ENCODE measurements at places on chromosomes 16 and 17.

GRCh38 chr16:51071326-51071725 is 79.7 kb downstream of the SALL1 start:
- no peak for DNase-seq

DNA sequence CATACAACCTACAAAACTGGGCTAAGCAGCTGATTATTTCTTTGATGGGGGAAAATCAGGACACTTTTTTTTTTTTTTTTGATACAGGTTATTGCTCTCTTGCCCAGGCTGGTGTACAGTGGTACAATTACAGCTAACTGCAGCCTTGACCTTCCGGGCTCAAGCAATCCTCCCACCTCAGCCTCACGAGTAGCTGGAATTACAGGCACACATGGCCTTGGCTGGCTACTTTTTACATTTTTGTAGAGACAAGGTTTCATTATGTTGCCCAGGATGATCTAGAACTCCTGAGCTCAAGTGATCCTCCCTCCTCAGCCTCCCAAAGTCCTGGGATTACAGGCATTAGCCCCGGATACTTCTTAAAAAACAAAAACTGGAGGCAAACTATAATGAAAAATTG is 20.6 kb upstream of the TMEM97 start:
- no peak for DNase-seq

- no peak for DNase-seq
Measured at GRCh38 chr17:18002171-18002570, 29.5 kb downstream of the DRC3 start.

DNA sequence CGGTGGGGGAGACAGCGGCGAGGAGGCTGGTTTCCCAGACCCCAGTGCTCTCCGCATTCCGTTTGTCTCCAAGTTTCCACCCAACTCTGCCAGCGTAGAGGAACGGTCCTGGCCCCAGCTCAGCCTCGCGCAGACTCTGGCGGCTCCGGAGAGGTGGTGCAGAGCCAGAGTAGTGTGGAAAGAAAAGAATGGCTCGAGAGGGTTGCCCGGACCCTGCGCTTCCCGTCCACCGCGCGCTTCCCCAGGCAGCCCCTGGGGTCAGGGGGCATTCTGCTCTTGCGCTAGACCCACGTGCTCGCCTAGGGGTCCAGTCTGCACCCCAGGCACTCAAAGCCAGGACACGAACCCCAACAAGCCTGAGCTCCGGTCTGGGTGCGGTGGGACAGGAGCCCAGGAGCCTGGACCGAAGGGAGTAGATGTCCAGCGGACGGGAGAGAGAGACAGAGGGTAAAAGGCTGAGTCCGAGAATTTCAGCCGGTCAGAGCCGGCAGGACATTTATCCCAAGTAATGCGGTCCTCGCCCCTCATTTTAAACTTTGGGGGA is 3.8 kb downstream of the PMP22 start:
- DNase-seq = no peak

GRCh38 chr17:980406-981291 is 1.1 kb upstream of the NXN start:
- peak; percentile 25 for DNase-seq

DNA sequence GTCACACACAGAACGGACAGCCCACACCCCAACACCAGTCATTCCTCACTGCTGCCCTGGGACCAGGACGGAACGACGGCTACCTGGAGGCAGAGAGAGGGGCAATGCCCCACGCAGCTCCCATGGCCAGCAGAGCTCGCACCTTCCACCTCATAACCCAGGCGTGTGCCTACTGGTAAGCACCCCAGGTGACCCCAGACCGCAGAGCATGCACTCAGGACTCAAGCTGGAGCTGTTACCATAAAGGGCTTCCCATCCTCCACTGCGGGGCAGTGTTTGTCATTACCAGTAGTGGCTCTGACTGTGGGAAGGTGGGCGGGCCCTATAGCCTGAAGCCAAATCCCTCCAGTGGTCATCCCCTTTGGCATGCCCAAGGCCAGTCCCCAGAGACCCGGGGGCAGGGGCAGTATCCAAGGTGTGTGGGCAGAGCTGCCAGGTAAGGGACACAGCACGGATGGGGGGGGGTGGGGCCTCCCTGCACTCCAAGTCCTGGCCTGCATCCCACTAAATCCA is 4.7 kb upstream of the BCAR1 start:
- no peak for DNase-seq

- no peak for DNase-seq
Measured at GRCh38 chr17:57589151-57590034, 155.7 kb downstream of the CCDC182 start.

DNA sequence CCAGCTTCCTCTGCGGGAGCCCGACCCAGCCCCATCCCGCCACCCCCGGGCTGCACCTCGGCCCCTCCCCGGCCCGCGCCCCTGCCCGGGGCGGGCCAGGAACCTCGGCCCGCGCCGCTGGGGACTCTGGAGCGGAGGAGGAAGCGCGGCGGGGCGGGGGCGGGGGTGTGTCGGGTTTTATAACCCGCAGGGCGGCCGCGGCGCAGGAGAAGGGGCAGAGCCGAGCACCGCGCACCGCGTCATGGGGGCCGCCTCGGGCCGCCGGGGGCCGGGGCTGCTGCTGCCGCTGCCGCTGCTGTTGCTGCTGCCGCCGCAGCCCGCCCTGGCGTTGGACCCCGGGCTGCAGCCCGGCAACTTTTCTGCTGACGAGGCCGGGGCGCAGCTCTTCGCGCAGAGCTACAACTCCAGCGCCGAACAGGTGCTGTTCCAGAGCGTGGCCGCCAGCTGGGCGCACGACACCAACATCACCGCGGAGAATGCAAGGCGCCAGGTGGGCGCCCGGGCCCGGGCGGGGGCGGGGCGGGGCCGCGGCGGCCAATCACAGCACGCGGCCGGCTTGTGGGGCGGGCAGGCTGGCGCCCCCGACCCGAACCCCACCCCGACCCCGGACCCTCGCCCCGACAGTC is at the start of gene ACE:
Gene ACE, plus strand, starts transcription at position 208 of the 626 bp plus-strand sequence. Its CDS starts 34 bp downstream, at position 242.
- DNase-seq = no peak

DNA sequence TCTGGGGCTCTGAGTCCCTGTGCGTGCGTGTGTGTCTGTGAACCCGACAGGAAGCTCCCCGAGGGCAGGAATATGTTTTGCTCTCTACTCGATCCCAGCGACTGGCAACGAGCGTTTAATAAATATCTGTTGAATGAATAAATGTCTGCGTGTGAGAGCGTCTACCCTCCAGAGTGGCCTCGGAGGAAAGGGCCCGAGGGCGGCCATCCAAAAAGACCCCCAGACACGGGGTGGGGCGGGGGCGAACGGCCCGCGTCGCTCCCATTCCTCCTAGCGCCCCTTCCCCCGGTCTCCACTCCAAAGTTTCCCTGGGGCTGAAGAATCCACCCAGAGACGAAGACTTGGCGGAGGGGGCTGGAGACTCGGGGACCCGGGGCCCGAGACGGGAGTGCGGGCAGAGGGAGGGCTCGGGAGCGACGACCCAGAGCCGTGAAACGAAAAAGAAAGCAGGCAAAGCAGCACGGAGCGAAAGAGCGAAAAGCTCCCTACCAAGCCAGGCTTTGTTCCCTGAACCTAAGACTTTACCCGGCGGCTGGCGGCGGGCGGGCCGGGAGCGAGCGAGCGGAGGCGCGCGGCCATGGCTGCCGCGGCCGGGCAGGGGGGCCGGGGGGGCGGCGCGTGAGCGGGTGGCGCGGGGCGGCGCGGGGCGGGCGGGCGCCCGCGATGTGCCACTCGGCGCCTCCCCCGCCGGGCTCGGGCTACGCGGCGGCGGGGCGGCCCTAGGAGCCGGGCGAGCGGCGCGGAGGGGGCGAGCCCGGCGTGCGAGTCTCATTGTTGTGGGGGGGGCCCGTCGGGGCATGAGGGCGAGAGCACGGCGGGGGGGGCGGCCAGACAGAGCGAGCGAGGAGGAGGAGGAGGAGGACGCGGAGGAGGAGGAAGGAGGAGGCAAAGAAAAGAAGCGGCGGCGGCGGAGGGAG is at the start of gene MLLT6:
Gene MLLT6, plus strand, starts transcription at position 668 of the 917 bp plus-strand sequence. CDS start 360 bp downstream, outside the sequence.
- DNase-seq = peak; percentile 45

DNA sequence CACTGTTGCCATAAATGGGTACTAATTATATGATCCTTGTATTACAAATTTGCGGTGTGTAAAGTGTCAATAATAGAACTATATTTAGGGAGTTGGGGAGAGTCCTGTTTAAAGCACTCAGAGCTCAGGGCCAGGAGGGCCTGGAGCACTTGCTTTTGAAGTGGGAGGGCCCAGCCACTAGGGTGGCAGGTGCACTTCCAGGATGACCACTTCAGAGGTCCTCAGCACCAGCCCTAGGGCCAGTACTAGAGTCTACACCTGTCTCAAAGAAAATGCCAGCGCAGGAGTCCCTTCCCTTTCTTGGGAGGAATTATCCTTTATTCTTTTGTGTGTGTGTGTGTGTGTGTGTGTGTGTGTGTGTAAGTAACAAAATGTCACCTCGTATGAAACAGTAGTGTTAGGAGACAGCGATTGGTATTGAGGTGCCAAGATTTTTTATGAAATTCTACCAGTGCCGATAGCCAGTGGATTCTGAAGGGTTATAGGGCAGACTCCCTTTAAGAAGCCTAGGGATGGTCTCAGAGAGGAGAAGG is 31.9 kb downstream of the MYO18A start:
- DNase-seq = no peak

DNA sequence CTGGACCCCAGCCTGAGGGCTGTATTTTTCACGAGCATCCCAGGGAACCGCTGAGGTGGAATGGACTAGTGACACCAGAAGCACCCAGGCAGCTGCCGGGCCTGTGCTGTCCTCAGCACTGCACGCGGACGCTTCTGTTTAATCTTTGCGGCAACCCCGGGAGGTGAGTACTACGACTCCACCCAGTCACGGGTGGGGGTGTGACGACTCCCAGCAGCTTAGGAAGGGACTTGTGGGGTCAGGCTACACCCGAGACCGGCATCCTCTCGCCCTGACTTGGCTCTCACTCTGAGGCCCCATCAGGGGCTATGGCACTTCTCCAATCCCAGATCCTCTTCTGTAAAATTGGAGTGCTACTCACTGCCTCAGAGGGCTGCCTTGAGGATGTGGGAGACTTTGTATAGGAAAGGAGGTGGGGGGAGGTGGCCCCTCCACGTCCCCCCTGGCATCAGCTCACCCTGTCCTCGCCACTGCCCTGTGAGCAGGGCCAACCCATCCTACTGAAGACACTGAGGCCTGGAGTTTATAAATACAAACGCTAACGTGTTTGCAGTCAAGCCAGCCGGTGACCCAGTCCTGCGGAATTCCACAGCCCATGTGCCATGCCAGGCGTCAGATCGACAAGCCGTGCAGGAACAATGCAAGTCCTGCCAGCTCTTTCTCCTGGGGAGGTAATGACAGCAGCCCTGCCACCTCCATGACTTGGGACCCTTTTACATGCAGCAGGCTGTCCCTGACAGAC is 44.4 kb downstream of the PPL start:
- DNase-seq = no peak

DNA sequence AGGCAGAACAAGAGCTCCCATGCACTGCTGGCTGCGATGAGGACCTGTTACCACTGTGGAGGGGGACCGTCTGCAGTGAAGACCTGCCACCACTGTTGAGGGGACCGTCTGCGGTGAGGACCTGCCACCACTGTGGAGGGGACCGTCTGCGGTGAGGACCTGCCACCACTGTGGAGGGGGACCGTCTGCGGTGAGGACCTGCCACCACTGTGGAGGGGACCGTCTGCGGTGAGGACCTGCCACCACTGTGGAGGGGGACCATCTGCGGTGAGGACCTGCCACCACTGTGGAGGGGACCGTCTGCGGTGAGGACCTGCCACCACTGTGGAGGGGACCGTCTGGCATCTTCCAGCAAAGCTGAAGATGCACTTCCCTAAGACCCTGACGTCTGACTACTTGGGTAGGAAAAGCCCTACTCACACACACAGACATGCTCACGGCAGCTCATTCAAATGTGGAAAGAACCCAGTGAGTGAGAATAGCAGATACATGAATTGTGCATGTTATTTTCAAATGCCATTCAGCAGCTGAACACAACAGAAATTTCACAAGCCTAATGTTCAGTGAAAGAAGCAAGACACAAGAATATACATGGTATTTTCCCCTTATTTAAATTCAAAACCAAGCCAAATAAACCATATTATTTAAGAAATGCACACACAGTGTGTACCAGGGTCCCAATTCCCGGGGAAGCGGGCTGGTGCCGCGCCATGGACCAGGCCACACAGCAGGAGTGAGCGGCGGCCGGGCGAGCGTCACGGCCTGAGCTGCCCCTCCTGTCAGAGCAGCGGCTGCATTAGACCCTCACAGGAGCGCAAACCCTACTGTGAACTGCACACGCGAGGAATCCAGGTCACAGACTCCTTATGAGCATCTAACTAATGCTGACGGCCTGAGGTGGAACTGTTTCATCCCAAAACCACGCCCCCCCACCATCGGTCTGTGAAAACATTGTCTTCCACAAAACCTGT is 64.2 kb upstream of the METRNL start:
- no peak for DNase-seq

GRCh38 chr17:78304549-78305037 is 55.3 kb downstream of the SOCS3 start:
- no peak for DNase-seq

GRCh38 chr16:23009075-23009474 is 140.2 kb downstream of the USP31 start:
- DNase-seq = no peak

- DNase-seq = no peak
Measured at GRCh38 chr16:77589071-77589765, 133.1 kb upstream of the NUDT7 start.

GRCh38 chr17:67021743-67022450 is 22.5 kb upstream of the CACNG1 start:
- no peak for DNase-seq

DNA sequence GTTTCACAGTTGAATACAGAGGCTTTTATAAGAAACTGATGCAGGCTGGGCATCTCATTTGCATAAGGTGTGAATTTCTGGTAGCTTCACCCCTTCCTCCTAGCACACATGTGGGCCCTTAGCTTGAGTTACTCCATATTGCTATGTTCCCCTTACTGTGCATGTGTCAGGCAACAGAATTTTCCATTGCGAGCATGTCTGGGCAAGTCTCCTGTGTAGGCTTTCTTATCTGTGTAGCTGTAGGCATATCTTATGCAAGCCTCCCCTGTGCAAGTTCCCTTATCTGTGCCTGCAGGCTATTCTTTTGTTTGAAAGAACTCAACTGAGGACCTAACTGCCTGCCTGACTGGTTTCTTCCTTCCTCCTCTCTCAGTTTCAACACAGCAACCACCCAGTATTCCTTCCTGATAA is 597.4 kb upstream of the CDH5 start:
- DNase-seq = no peak

GRCh38 chr16:64738321-64738960 is 383.4 kb downstream of the CDH11 start:
- no peak for DNase-seq

DNA sequence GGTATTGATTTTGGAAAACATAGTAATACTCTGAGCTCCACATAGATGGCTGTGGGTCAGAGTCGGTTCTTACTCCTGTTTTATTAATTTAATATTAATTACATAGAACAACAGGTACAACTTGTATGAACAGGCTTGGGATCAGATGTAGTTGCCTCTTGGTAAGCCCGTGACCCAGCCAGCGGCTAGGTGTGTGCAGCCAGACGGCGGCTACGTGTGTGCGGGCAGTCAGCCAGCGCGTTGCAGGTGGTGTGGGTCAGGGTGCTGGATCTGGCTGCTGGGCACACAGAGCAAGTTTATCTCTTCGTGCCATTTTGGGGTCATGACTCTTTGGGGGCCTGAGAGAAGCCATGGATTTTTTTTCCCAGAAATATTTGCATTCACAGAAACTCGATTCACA is 30.3 kb downstream of the DBNDD1 start:
- no peak for DNase-seq
